ENCODE measurements at places on chromosomes 16 and 17. TPM values are rescaled to one million over a fixed set of nuclear protein-coding genes. Genes with fewer than 3 reads are reported as not detected.

DNA sequence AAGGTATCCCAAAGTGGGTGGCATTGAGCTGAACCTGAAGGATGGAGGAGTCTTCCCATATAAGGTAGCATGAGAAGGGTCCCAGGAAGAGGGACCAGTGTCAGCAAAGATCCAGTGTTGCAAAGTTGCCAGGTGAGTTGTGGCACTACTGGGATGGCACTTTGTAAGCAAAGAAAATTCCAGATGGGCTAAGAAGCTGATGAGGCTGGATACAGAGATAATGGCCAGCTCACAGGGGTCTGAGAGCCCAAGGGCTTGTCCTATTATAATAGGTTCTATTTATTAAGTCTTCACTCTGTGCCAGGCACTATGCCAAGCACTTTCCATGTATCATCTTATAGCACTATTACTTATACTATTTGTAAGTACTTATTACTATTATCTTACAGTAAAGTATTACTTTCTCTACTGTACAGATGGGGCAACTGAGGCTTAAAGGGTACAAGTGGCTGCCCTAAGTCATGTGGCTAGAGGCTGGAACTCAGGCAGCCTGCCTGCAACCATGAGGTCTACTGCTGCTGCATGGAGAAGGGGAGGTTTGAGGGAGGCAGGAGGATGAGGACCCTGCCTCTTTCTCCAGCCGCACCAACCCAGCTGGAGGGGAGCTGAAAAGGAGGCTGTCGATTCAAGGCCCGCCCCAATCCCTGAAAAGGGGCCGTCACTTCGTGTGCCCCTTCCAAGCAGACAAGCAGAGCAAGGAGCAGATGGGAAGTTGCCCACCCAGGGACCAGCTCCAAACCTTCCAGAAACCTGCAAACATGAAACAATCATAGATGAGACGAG is 86.5 kb downstream of the C16orf78 start:
- H3K4me1 ChIP-seq: peaks cover 10% of the 10 kb centered on the region
- no peak for DNase-seq
- no peaks in the 10 kb centered on the region for H3K36me3 ChIP-seq
- H3K27ac ChIP-seq: no peak overlapping the region
- peaks cover under 1% of the 10 kb centered on the region for H3K27me3 ChIP-seq

DNA sequence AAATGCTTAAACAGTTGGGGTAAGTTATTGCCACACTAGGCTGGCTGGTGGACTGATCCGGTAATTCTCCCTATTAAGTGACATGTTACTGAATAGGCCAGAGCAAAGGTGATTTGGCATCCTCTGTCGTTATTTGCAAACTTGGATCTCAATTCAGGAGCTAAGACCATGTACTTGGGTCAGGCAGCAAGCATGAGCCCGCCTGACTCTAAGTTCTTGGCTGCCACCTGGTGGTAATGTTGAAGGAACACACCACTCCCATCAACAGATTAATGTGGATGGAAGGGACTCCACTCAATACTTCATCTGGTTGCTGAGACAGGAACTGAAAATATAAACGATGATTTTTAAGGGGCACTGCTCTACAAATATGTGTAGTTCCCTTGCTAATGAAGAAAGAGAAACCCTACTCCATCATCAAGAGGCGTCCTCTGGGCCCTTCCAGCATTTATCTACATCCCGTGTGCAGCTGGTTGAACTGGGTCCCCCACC is 70.8 kb downstream of the EMP2 start:
- H3K4me3 ChIP-seq: no peak overlapping the region
- peaks cover 6% of the 10 kb centered on the region for H3K36me3 ChIP-seq
- no peaks in the 10 kb centered on the region for H3K27me3 ChIP-seq

DNA sequence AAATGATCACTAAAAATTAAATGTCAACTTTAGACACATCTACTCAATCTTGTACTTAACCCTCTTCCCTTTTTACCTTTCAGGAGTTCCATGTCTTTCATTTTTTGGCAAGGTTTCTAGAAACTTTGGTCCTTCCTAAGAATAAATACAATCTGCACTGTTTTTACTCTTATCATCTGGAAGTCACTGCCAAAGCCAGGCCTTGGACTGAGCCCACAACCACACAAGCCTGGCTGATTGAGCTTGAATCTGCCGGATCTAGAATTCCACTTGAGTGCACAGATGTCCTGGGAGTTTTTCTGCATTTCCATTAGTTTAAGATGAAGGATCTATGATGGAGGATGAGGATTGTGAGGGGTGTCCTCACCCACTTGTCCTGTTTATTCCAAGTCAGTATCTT is 126.1 kb downstream of the VPS53 start:
- DNase-seq: no peak
- no peaks in the 10 kb centered on the region for H3K4me1 ChIP-seq
- H3K27ac ChIP-seq: no peak overlapping the region
- H3K27me3 ChIP-seq: peaks cover 2% of the 10 kb centered on the region
- H3K36me3 ChIP-seq: peaks cover 30% of the 10 kb centered on the region

- H3K36me3 ChIP-seq: no peaks in the 10 kb centered on the region
- H3K27ac ChIP-seq: no peak overlapping the region
- peaks cover 6% of the 10 kb centered on the region for H3K27me3 ChIP-seq
- peak; percentile 25 for DNase-seq
- peak overlapping the region; percentile 2 for H3K4me3 ChIP-seq
These were observed 116.3 kb downstream of the SOX9 start for GRCh38 chr17:72236980-72237633.

GRCh38 chr16:281660-282255 is 1.2 kb upstream of the PDIA2 start:
- H3K27ac ChIP-seq: no peak overlapping the region
- no peak overlapping the region for H3K4me3 ChIP-seq
- peaks cover 30% of the 10 kb centered on the region for H3K27me3 ChIP-seq
- H3K4me1 ChIP-seq: no peaks in the 10 kb centered on the region

DNA sequence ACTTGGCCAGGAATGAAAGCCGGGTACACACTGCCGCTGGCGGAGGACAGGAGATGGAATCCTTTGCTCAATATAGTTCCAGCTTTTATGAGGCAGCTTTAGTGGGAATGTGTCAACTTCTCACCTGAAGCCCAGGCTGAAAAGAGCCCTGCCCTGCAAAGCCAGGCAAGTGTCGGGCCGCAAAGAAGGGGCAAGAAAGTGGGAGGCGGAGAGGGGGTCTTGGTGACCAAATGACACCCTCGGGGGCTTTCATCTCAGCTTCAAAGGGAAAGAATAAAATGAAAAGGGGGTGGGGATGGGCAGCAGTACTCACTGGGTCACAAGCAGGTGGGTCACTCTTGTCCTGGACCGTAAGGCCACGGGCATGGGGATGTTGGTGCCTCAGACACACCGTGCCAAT is 62.9 kb downstream of the C16orf95 start:
- H3K4me1 ChIP-seq: no peaks in the 10 kb centered on the region
- no peak for DNase-seq
- H3K27ac ChIP-seq: no peak overlapping the region
- no peaks in the 10 kb centered on the region for H3K27me3 ChIP-seq

DNA sequence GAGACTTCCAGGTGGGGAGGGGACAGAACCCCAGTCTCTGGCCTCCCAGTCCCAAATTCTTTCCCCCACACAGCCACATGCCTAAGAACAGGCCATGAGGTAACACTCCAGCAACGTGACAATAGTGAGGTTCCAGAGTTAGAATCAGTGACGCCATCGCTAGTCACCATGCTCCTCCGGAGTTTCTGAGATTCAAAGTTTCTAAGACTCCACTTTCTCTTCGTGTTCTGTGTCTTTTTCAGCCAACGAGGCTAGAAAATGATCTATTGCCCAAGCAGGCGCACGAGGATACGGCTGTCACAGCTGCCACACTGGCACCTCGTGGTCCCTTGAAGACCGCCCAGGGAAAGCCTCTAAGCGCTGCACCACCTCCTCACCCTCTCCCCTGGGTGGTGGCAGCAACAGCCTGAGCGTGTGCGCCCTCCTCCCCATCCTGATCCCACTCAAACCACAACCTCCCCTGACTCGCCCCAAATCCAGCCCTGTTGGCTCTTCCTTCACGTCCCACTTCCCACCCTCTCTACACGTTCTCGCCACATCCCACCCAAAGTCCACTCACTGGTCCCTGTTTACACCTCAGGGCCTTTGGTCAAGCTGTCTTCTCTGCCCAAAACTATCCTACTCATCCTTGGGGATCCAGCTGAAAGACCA is 1.0 kb downstream of the MCRIP1 start:
- H3K4me1 ChIP-seq: peaks cover 12% of the 10 kb centered on the region
- H3K27ac ChIP-seq: 0 out of 2 replicates have a peak overlapping the region, but pooled peaks have one; percentile 45
- no peaks in the 10 kb centered on the region for H3K27me3 ChIP-seq
- no peak for DNase-seq
- H3K4me3 ChIP-seq: peak overlapping the region; percentile 90

- H3K27ac ChIP-seq: no peak overlapping the region
- no peaks in the 10 kb centered on the region for H3K36me3 ChIP-seq
- peak; percentile 12 for DNase-seq
- H3K27me3 ChIP-seq: peaks cover 75% of the 10 kb centered on the region
- H3K4me1 ChIP-seq: peaks cover 34% of the 10 kb centered on the region
These were observed 3.9 kb upstream of the SOX9 start for GRCh38 chr17:72116661-72117521.

DNA sequence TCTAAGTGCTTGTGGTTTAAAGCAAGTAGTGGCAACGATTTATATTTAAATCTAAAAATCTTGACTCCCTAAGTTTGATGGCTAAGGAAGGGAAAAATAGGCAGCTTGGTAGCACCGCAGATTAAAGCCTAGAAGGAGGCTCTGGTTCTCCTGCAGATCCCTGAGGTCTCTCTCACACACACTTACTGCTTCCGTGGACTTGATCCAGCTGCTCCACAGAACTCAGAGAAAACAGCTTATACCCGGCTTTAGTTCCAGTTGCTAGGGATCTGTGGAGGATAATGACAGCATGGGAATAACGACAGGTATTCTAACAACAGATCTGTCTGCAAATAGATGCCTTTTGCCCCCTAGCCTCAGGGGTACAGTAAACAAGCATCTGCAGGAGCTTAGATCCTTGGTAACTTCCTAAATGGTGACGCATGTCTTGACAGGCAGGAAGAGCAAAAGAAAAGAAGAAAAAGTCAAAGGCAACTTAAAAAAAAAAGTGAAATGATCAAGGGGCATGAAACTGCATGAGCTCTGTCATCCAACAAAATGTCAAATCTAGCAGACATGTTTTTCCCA is 4.5 kb downstream of the WIPI1 start:
- peaks cover 33% of the 10 kb centered on the region for H3K4me1 ChIP-seq
- no peak overlapping the region for H3K4me3 ChIP-seq
- no peaks in the 10 kb centered on the region for H3K27me3 ChIP-seq
- no peak for DNase-seq
- H3K36me3 ChIP-seq: peaks cover 12% of the 10 kb centered on the region

DNA sequence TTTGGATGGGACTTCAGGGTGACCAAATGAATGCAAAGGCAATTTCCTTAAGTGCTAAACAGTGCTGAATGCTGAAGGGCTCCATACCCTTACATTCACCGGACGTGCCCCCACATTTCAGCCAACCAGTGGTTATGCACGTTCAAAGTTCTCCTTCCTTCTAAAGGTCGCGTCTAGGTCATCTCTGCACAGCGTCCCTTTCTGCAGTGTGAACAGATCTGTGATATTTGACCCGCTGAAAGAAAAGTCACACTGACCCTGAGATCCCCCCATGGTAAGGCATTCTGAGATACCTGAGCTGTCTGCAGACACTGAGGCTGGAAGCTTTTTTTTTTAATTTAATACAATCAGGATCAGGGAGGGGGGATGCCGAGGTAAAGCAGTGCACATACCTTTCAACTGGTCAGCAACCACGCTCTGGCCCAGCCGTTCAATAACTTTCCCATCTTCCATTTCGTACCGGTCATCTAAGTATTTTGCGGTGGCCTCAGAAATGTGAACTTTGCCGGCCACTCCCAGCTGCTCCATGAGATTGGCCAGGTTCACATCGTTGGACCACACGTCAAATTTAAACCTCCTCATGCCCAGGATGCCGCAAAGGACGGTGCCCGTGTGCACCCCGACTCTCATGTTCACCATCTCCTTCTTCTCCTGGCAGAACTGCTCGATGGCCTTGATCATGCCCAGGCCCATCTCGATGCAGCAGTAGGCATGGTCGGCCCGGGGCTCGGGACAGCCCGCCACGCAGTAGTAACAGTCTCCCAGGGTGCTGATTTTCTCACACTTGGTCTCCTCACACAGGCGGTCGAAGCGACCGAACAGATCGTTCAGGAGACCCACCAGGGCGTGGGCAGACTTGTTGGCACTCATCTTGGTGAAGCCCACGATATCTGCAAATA is 2.6 kb downstream of the ADCY9 start:
- no peak overlapping the region for H3K27ac ChIP-seq
- no peak for DNase-seq
- peak overlapping the region; percentile 72 for H3K4me3 ChIP-seq
- H3K4me1 ChIP-seq: peaks cover 48% of the 10 kb centered on the region
- peaks cover 3% of the 10 kb centered on the region for H3K36me3 ChIP-seq
- H3K27me3 ChIP-seq: peaks cover 22% of the 10 kb centered on the region

- H3K4me3 ChIP-seq: no peak overlapping the region
- no peak for DNase-seq
- no peaks in the 10 kb centered on the region for H3K4me1 ChIP-seq
- no peaks in the 10 kb centered on the region for H3K27me3 ChIP-seq
These were observed 22.0 kb upstream of the ABCA10 start for GRCh38 chr17:69250641-69251040.

Gene TOP2A
- total RNA-seq: 273 TPM

Gene TMEM238L
- total RNA-seq: not detected

Gene HSD3B7
- 4.5 TPM for total RNA-seq
